ENCODE measurements at places on chromosomes 13 and 19. TPM values are rescaled to one million over a fixed set of nuclear protein-coding genes. Genes with fewer than 3 reads are reported as not detected.

DNA sequence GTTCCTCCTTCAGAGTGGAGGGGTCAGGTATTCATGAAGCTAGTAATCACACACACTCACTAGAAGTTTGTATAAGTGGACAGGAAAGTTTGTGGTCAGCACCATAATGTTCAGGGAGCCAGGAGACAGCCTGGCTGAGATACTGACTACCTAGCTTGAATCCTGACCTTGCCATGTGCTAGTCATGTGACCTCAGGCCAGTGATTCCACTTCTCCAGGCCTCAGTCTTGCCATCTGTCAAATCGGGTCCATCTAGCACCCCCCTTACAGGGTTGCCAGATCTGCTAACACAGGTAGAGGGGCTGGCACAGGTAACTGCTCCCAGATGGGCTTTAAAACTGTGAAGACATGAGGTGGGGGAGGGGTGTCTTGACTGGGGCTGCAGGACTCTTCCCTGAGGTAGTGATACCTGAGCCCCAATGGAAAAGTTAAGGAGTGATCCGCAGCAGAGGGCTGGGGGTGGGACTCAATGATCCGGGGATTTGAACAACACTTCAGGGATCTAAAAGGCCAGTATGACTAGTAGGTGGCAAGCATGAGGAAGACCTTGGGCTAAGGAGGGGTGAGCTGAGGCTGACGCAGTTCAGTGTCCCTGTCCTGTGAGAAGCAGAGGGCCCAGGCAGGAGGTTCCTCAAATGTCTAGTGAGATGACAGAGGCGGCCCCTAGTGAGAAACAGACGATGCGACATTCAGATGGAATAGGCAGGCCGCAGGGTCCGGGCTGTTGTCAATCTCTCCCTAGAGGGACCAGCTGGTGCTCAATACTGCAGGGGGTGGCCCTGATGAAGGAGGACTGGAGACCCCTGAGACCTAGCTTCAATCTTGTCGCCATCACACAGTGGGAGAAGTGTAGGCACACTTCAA is 8.5 kb downstream of the ACTMAP start:
- no peak for DNase-seq
- H3K27ac ChIP-seq: no peak overlapping the region
- peaks cover 5% of the 10 kb centered on the region for H3K4me1 ChIP-seq
- no peak overlapping the region for H3K4me3 ChIP-seq
- H3K36me3 ChIP-seq: peaks cover 7% of the 10 kb centered on the region

DNA sequence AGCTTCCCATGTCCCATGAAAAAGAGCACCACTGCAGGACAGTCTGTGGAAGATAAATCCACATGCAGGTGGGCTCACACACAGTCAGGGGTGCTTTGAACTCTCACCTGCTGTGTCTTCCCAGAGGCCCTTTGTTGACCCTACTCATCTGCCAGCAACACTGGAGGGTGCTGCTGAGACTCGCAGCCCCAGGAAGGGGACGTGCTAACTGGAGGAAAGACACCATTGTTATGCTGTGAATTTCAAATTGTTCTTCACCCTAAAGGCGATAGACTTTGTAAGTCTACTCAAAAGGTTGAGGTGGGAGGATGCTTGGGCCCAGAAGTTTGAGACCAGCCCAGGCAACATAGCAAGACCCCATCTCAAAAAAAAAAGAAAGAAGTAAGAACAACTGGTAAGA is 107.3 kb upstream of the SERP2 start:
- DNase-seq: no peak
- H3K4me3 ChIP-seq: no peak overlapping the region
- H3K27ac ChIP-seq: no peak overlapping the region

DNA sequence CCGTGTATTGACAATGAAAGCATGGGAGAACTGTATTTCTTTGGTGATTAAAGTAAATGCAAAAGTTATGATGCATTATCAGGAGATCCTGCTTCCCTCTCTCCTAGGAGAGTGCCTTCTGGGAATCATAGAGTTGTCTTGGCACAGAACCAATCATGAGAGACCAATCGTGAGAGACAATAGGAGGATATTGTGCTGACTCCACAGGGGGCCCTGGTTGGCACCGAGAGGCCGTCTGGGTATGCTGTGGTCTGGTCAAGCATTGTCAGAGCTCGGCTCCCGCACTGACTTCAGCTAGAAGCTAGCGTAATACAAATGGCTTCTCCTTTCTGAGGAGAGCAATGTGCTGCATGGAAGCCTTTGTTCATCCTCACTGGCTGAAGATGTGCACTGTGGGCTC is 131.5 kb upstream of the GJB6 start:
- H3K27me3 ChIP-seq: no peaks in the 10 kb centered on the region
- H3K27ac ChIP-seq: no peak overlapping the region
- H3K36me3 ChIP-seq: no peaks in the 10 kb centered on the region
- peaks cover 2% of the 10 kb centered on the region for H3K4me1 ChIP-seq
- no peak for DNase-seq

GRCh38 chr19:35533201-35533821 is at the start of gene GAPDHS:
Gene GAPDHS (plus strand): TSS chr19:35533456. CDS start chr19:35533528, 72 bp downstream.
- H3K27me3 ChIP-seq: peaks cover 28% of the 10 kb centered on the region
- H3K36me3 ChIP-seq: no peaks in the 10 kb centered on the region
- DNase-seq: no peak

GRCh38 chr19:3707868-3708206 is 347 bp upstream of the TJP3 start:
- peak overlapping the region; percentile 60 for H3K27ac ChIP-seq
- peaks cover 3% of the 10 kb centered on the region for H3K4me1 ChIP-seq
- H3K4me3 ChIP-seq: no peak overlapping the region
- peaks cover 5% of the 10 kb centered on the region for H3K27me3 ChIP-seq

GRCh38 chr13:22961835-22962537 is 218.8 kb upstream of the SGCG start:
- no peaks in the 10 kb centered on the region for H3K27me3 ChIP-seq
- H3K4me3 ChIP-seq: no peak overlapping the region
- no peak overlapping the region for H3K27ac ChIP-seq
- DNase-seq: no peak
- H3K4me1 ChIP-seq: no peaks in the 10 kb centered on the region

- H3K27me3 ChIP-seq: peaks cover 20% of the 10 kb centered on the region
- no peak overlapping the region for H3K27ac ChIP-seq
- no peaks in the 10 kb centered on the region for H3K36me3 ChIP-seq
Measured at GRCh38 chr13:27415116-27415515, 9.3 kb upstream of the GTF3A start.

- no peak for DNase-seq
- no peaks in the 10 kb centered on the region for H3K36me3 ChIP-seq
- H3K4me1 ChIP-seq: no peaks in the 10 kb centered on the region
- H3K27ac ChIP-seq: no peak overlapping the region
Measured at GRCh38 chr13:60811581-60811980, 414.6 kb downstream of the TDRD3 start.

GRCh38 chr19:2756921-2757881 is 17.4 kb upstream of the SLC39A3 start:
- no peak overlapping the region for H3K27ac ChIP-seq
- peaks cover 17% of the 10 kb centered on the region for H3K36me3 ChIP-seq
- DNase-seq: no peak
- H3K4me1 ChIP-seq: no peaks in the 10 kb centered on the region
- no peak overlapping the region for H3K4me3 ChIP-seq

- no peak overlapping the region for H3K27ac ChIP-seq
- H3K4me1 ChIP-seq: peaks cover 16% of the 10 kb centered on the region
- H3K4me3 ChIP-seq: no peak overlapping the region
- peaks cover 23% of the 10 kb centered on the region for H3K27me3 ChIP-seq
Measured at GRCh38 chr19:704447-704741, 4.3 kb upstream of the PALM start.

GRCh38 chr19:17605761-17606589 is 50.5 kb downstream of the COLGALT1 start:
- H3K4me1 ChIP-seq: peaks cover 11% of the 10 kb centered on the region
- H3K27ac ChIP-seq: peak overlapping the region; percentile 75
- DNase-seq: peak; percentile 77
- peaks cover 36% of the 10 kb centered on the region for H3K27me3 ChIP-seq
- no peaks in the 10 kb centered on the region for H3K36me3 ChIP-seq

DNA sequence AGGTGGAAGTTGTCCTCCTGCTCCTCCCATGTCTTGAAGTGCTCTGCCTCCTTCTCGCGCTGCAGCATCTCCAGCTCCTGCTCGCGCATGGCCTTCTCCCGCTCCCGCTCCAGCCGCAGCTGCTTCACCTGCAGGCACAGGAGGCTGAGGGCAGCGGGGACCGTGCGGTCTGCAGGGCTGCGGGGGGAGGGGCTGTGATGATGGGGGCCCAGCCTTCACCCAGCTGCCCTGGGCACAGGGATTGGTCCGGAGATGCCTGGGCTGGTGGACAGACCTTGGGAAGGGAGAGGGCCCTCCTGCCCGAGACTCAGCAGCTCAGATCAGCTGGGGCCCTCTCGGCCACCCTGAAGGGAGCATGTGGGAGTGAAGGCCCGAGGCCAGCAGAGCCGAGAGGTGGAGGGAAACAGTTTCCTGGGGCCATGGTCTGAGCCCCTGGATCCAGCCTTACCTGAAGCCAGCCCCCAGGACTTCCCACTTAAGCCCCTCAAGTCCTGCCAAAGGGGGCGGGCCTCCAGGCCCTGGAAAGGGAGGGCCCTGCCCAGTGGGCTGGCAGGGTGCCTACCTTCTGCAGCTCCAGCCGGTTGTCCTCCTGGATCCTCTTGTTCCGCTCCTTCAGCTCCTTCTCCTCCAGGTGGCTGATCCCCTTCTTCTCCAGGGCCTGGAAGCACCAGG is 6.3 kb downstream of the CACTIN start:
- H3K27me3 ChIP-seq: no peaks in the 10 kb centered on the region
- no peak for DNase-seq
- H3K4me1 ChIP-seq: peaks cover 24% of the 10 kb centered on the region

- no peak for DNase-seq
- no peak overlapping the region for H3K27ac ChIP-seq
- no peak overlapping the region for H3K4me3 ChIP-seq
Measured at GRCh38 chr13:36763126-36763722, 55.8 kb upstream of the RFXAP start.

GRCh38 chr13:101977475-101977874 is 424.4 kb downstream of the FGF14 start:
- no peak overlapping the region for H3K27ac ChIP-seq
- H3K27me3 ChIP-seq: no peaks in the 10 kb centered on the region
- no peaks in the 10 kb centered on the region for H3K36me3 ChIP-seq
- H3K4me1 ChIP-seq: no peaks in the 10 kb centered on the region

GRCh38 chr19:1252221-1252820 is 3.9 kb downstream of the MIDN start:
- peaks cover 20% of the 10 kb centered on the region for H3K4me1 ChIP-seq
- H3K4me3 ChIP-seq: peak overlapping the region; percentile 95
- H3K27me3 ChIP-seq: no peaks in the 10 kb centered on the region
- H3K27ac ChIP-seq: peak overlapping the region; percentile 85

GRCh38 chr19:19525611-19526380 is 2.9 kb upstream of the YJEFN3 start:
- H3K27ac ChIP-seq: peak overlapping the region; percentile 25
- H3K4me1 ChIP-seq: peaks cover 15% of the 10 kb centered on the region
- DNase-seq: no peak
- no peak overlapping the region for H3K4me3 ChIP-seq
- no peaks in the 10 kb centered on the region for H3K27me3 ChIP-seq

DNA sequence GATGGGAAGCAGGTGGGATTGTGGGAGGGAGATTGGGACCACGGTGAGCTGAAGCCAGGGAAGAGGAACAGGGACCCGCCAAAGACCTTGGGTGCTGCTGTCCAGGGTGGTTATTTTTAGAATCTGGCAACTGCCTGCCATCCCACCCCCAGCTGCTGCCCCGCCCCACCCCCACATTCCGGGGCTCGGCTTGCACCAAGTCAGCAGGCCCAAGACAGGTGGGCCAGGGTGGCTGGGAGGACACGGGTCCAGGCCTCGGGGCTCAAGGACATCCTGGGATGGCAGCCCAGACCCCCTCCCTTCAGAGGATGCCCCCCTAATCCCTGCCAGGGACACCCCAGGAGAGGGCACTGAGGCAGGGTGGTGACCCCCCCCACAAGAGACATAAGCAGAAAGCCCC is 827 bp downstream of the CKM start:
- no peak overlapping the region for H3K27ac ChIP-seq
- peaks cover 4% of the 10 kb centered on the region for H3K4me1 ChIP-seq
- peaks cover 25% of the 10 kb centered on the region for H3K27me3 ChIP-seq
- no peak for DNase-seq

DNA sequence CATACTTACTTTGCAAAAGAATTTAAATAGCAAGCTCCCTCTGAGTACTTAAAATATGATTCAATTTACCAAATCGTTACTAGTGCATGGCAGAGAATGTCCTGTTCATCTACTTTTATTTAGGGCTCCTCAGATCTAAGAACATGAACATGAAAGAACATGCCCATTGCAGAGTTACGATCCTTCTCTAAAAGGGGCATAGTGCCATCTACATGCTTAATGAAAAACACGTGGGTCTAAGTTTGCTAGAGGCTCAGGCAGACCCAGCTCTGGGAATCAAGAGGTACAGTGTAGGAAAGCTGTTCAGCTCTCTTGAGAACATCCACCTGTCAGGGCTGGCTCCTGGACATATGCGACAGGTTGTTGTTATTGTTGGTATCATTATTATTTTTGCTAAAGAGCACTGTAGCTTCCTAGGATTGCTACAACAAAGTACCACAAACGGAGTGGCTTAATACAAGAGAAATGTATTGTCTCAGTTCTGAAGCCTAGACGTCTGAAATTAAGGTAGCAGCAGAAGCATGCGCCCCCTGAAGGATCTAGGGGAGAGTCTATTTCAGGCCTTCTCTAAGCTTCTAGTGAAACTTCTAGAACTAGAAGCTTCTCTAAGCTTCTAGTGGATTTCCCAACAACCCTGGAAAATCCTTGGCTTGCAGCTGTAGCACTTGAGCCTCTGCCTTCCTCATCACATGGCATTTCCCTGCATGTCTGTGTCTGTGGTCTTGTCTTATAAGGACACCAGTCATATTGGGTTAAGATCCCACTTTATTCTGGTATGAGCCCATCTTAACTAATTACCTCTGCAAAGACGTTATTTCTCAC is 133.9 kb downstream of the DCT start:
- H3K4me1 ChIP-seq: peaks cover 9% of the 10 kb centered on the region
- no peak overlapping the region for H3K27ac ChIP-seq
- DNase-seq: peak; percentile 12
- no peak overlapping the region for H3K4me3 ChIP-seq

- no peak for DNase-seq
- no peaks in the 10 kb centered on the region for H3K36me3 ChIP-seq
- peaks cover 3% of the 10 kb centered on the region for H3K27me3 ChIP-seq
Measured at GRCh38 chr13:80133631-80134261, 207.2 kb downstream of the SPRY2 start.

IFNL1 gene
- total RNA-seq: not detected

GATAD2A gene
- total RNA-seq: 135 TPM

METTL21C gene
- not detected for total RNA-seq

OCEL1 gene
- total RNA-seq: 19.6 TPM

GSX1 gene
- not detected for total RNA-seq

SIGLEC5 gene
- total RNA-seq: not detected

Measured in activated CD4-positive, alpha-beta T cell treated with anti-CD3 and anti-CD28 coated beads, Interleukin-2, amount 10 ng/mL, durations not matched to agents 7 days and 5 days (primary cell).